ENCODE measurements at places on chromosomes 16 and 17. TPM values are rescaled to one million over a fixed set of nuclear protein-coding genes. Genes with fewer than 3 reads are reported as not detected.

DNA sequence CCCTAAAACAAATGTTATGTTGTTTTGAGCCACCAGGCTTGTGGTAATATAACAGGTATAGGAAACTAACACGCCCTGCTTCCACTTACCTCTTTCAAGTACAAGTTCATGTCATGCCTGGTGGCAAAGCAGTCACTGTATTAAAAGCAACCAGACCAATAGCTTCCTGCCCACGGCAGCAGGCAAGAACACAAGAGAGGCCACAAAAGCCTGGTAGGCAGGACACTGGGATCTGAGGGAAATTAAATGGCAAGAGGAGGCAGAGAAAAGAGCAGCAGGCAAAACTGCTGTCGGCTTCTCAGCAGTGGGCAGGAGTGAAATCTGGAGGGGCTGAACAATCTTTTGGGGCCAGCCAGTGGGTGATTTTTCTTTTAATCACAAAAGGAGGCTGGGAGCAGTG, 2.2 kb downstream of the CYTH1 start:
- DNase-seq = peak; percentile 66

KIF18B gene
- total RNA-seq = 33.0 TPM

DNA sequence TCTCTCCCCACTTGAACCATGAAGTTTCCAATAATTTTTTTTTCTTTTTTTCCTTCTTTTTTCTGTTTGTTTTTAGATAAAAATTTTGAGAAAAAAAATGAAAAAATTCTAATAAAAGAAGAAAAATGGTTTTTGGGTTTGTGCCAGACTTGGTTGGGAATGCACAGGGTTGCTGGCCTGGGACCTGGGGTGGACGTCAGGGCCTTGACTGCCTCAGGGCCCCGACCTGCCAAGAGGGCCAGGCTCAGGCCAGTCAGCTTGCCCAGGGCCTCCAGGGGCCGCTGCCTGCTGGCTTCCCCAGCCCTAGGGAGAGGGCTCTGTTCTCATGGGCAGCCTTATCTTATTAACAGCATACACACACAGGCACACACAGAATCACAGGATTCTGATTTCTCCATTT, 6.5 kb downstream of the TBX6 start:
- DNase-seq = no peak

RGS9 gene
- 5.8 TPM for total RNA-seq

PRSS36 gene
- total RNA-seq = 0.19 TPM

DNA sequence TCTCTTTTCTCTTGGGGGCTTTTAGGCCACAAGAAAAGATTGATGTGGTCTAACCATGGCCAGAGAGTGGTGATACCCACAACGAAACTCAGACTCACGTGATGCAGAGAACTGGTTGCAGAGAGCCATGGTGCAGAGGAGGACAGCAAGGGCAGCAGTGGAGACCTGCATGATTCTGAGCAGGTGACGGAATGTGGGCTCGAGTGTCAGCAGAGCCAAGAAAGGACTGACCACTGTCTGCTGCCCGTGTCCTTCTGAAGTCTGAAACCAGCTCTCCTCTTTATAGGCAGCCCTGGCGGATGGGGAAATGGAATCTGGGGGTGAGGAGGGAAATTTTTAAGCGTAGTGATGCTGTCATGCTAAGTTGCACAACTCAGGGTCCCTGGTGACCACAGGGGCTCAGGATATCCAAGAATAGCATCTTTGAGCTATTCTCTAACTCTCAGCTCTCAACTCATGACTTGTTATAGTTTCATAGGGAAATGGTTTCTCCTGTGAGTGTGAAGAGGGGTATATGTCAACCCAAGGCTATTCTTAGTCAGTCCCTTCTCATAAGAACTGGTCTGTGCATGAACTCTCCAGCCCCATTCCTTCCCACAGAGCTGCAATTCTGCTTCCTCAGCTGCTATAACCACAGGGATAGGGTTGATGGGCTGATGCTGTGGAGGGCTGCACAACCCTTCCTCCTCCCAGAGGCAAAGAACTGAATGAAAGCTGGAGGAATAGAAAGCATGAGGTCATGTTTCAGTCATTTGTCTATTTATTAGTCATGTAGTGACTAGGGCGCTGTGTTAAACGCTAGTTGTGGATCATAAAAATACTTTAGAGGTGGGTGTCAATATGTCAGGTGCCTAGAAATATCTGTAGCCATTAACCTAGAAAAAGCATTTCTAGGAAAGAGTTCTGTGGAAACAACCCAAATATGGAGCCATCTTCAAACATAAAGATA, at the start of gene CCL3:
Gene CCL3, minus strand, starts transcription at position 256 of the 949 bp plus-strand sequence. Its CDS starts 85 bp downstream, at position 171.
- DNase-seq = peak; percentile 61

DNA sequence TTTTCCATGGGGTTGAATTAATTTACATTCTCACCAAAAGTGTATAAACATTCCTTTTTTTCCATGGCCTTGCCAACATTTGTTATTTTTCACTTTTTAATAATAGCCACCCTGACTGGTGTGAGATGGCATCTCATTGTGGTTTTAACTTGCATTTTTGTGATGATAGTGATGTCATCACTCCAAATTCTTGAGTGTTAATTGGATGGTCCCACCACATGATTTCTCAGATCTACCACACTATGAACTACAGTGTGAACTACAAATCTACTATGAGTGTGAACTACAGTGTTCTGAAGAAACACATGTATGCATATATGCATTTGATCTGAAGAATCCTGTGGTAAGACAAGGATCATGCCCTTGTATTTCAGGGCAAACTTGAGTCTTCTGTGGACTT, 340.1 kb downstream of the ABCC12 start:
- DNase-seq = no peak

Measured in activated T-cell treated with anti-CD3 and anti-CD28 coated beads, Interleukin-2, amount 50 U/mL, for 72 hours (primary cell).